Left renal pelvis (tissue), 4 donors: ENCODE measurements at places on chromosomes 12 and 14. TPM values are rescaled to one million over a fixed set of nuclear protein-coding genes. Genes with fewer than 3 reads are reported as not detected.

Gene GLIPR1L1
- polyA plus RNA-seq = 0.33 TPM

Gene YBX3
- 241 TPM for polyA plus RNA-seq

Gene TMEM63C
- polyA plus RNA-seq = 1.3 TPM

Gene TPH2
- polyA plus RNA-seq = 0.14 TPM

Gene PPM1H
- polyA plus RNA-seq = 26.8 TPM

Gene AMN1
- polyA plus RNA-seq = 26.1 TPM

Gene KERA
- polyA plus RNA-seq = 0.11 TPM

Gene NCKAP5L
- polyA plus RNA-seq = 20.9 TPM

Gene BAZ2A
- 72.3 TPM for polyA plus RNA-seq

Gene YAF2
- polyA plus RNA-seq = 28.8 TPM

Gene ITGB7
- polyA plus RNA-seq = 0.86 TPM

Gene PRPH
- polyA plus RNA-seq = 5.8 TPM

Gene ERP27
- 0.46 TPM for polyA plus RNA-seq

Gene OTX2
- not detected for polyA plus RNA-seq

Gene ERO1A
- 25.0 TPM for polyA plus RNA-seq

Gene PLEKHG7
- not detected for polyA plus RNA-seq

Gene TMPRSS12
- polyA plus RNA-seq = not detected

Gene MANSC4
- 0.34 TPM for polyA plus RNA-seq

Gene FAM90A1
- 1.5 TPM for polyA plus RNA-seq

Gene NXPH4
- polyA plus RNA-seq = 3.3 TPM

Gene PRH2
- polyA plus RNA-seq = not detected

Gene BTG1
- polyA plus RNA-seq = 115 TPM

Gene AKAP5
- 7.2 TPM for polyA plus RNA-seq

Gene CEBPE
- 0.16 TPM for polyA plus RNA-seq

Gene GNB3
- polyA plus RNA-seq = 4.4 TPM

Gene FAM222A
- polyA plus RNA-seq = 6.3 TPM

Gene LBHD2
- not detected for polyA plus RNA-seq

Gene ATG101
- 21.7 TPM for polyA plus RNA-seq
